ENCODE measurements at places on chromosomes 6 and 20. TPM values are rescaled to one million over a fixed set of nuclear protein-coding genes. Genes with fewer than 3 reads are reported as not detected.

DNA sequence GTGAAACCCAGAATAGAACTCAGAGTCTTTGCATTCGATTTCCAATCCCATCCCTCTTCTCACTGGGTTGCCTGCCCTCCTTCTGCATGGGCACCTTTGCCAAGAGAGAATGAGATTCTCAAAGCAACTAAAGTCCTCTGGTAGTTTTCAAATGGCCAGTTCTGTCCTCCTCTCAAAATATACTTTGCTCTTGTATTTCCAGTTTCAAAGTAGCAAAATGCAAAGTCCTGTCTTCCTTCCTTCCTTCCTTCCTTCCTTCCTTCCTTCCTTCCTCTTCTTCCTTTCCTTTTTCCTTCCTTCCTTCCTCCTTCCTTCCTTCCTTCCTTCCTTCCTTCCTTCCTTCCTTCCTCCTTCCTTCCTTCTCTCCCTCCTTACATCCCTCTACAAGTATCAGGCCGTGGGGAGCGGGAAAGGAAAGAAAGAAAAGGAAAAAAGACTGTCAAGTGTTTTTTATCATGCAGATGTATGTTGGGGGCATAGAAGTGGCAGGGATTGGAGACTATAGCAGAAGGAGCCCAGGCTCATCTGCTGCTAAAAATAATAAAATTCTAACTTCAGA, 265.2 kb downstream of the CD83 start:
- no peaks in the 10 kb centered on the region for H3K4me1 ChIP-seq
- no peaks in the 10 kb centered on the region for H3K27me3 ChIP-seq
- H3K36me3 ChIP-seq = no peaks in the 10 kb centered on the region
- no peak overlapping the region for H3K27ac ChIP-seq
- no peak for DNase-seq

- peaks cover 21% of the 10 kb centered on the region for H3K4me1 ChIP-seq
- H3K36me3 ChIP-seq = no peaks in the 10 kb centered on the region
- no peak overlapping the region for H3K4me3 ChIP-seq
- H3K27ac ChIP-seq = no peak overlapping the region
Measured at GRCh38 chr6:43987838-43988439, 139.3 kb downstream of the MRPL14 start.

DNA sequence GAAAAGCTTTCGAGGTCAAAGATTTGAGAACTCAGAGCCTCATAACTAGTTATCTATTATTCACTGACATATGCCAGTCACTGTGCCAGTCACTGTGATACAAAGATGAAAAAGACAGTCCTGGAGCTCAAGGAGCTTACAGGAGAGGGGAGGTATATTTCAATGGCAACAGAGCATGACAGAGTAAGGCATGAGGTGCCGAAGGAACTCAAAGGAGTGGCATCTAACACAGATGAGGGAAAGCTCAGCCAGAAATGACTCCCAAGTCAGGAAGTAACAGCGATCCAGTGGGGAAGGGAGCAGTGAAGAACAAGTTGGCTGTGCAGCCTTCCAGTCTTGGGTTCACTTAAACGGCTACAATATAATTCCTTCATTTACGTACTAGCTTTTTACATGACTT, 46.6 kb downstream of the DTNBP1 start:
- peaks cover 12% of the 10 kb centered on the region for H3K36me3 ChIP-seq
- H3K27ac ChIP-seq = no peak overlapping the region
- no peak for DNase-seq
- no peaks in the 10 kb centered on the region for H3K4me1 ChIP-seq
- no peak overlapping the region for H3K4me3 ChIP-seq

DNA sequence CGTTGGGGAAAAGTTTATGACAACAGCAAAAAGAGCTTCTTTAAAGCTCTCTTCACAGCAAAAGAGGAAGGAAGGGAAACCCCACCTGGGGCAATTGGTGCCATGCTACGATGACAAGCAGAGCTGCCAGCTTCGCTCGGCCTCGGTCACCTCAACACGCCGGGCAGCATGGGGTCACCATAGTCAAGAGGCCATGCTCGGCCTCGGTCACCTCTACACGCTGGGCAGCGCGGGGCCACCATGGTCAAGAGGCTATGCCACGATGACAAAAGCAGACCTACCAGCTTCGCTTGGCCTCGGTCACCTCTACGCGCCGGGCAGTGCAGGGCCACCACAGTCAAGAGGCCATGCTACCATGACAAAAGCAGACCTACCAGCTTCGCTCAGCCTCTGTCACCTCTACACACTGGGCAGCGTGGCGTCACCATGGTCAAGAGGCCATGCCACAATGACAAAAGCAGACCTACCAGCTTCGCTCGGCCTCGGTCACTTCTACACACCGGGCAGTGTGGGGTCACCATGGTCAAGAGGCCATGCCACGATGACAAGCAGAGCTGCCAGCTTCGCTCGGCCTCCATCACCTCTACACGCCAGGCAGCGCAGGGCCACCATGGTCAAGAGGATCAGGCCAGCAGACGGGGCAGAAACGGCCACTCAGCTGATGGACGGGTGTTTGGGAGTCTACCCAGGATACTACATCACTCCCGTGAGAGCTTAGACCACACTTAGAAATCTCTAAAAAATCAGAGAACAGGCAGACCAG, 12.1 kb downstream of the APMAP start:
- no peak overlapping the region for H3K4me3 ChIP-seq
- DNase-seq = no peak

DNA sequence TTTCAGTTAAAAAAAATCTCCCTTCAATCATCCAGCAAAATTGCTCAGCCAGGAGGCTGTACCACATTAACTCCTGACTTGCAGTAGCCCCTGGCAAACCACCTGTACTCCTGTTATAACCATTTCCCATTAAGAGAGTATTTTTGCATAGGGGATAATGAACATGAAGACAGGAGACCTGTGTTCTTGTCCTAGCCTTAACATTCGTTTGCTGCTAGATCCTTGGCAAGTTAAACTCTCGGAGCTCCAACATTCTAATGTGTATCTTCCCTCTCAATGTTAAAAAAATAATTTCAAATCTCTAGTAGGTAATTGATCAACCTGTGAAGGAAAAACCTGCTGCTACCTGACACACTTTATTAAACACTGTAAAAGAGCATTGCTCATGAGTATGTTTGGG, 8.4 kb upstream of the TMEM200A start:
- H3K27ac ChIP-seq = no peak overlapping the region
- no peak overlapping the region for H3K4me3 ChIP-seq
- no peak for DNase-seq
- H3K4me1 ChIP-seq = no peaks in the 10 kb centered on the region
- no peaks in the 10 kb centered on the region for H3K36me3 ChIP-seq

DNA sequence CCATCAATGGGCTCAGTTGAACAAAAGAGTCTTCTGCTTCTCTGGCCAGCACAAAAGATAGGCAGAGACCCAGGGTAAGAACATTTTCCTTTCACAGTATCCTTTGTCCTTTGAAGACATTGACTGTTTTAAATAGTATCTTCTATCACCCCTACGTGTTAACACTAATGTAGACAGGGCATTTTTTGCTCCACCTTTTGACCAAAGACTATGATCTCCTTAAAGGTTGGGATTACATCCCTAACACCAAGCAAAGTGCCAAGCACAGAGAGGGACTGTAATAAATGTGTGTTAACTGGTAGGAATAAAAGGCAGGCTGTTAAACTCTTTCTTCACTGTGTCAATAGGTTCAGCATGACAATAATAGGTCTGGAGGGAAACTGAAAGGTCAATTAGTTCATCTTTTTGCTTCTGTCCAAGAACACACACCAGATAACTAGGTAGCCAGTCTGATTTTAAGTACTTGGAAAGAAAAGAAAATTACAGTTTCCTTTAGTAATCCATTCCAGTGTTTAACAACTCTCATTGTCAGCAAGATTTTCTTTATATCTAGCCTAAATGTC, 63.6 kb upstream of the NOX3 start:
- H3K27me3 ChIP-seq = no peaks in the 10 kb centered on the region
- H3K4me1 ChIP-seq = peaks cover 7% of the 10 kb centered on the region
- H3K27ac ChIP-seq = no peak overlapping the region
- DNase-seq = no peak
- H3K4me3 ChIP-seq = no peak overlapping the region

The AGER gene
- total RNA-seq = not detected

The COL20A1 gene
- total RNA-seq = not detected

The FERMT1 gene
- 0.13 TPM for total RNA-seq

The DNMT3B gene
- 5.6 TPM for total RNA-seq

The MAK gene
- not detected for total RNA-seq
